Thyroid gland (tissue), 4 donors: ENCODE measurements at places on chromosomes 2 and 18. TPM values are rescaled to one million over a fixed set of nuclear protein-coding genes. Genes with fewer than 3 reads are reported as not detected.
A peak's percentile ranks its signal among the peaks of the same experiment; 100 is the strongest.

- no peaks in the 10 kb centered on the region for H3K27me3 ChIP-seq
- DNase-seq: no peak
- no peaks in the 10 kb centered on the region for H3K36me3 ChIP-seq
These were observed 119.6 kb upstream of the EPAS1 start for GRCh38 chr2:46177461-46178089.

The LIMS4 gene
- total RNA-seq: 17.3 TPM

- DNase-seq: no peak
- H3K27ac ChIP-seq: no peak overlapping the region
- H3K4me1 ChIP-seq: peaks cover 15% of the 10 kb centered on the region
- no peaks in the 10 kb centered on the region for H3K36me3 ChIP-seq
These were observed 86.7 kb downstream of the L3MBTL4 start for GRCh38 chr18:6327895-6328620.

The DNAJC5G gene
- total RNA-seq: 0.33 TPM

GRCh38 chr18:63074981-63075404, 244.6 kb downstream of the BCL2 start:
- peak overlapping the region; percentile 75 for H3K27ac ChIP-seq
- peaks cover 3% of the 10 kb centered on the region for H3K4me1 ChIP-seq
- DNase-seq: peak; percentile 84
- no peaks in the 10 kb centered on the region for H3K27me3 ChIP-seq
- peak overlapping the region; percentile 18 for H3K4me3 ChIP-seq

- DNase-seq: no peak
- H3K27ac ChIP-seq: no peak overlapping the region
- no peaks in the 10 kb centered on the region for H3K4me1 ChIP-seq
- no peaks in the 10 kb centered on the region for H3K36me3 ChIP-seq
These were observed 718.1 kb downstream of the GALR1 start for GRCh38 chr18:77967791-77968190.

The DNAH7 gene
- total RNA-seq: 15.8 TPM

DNA sequence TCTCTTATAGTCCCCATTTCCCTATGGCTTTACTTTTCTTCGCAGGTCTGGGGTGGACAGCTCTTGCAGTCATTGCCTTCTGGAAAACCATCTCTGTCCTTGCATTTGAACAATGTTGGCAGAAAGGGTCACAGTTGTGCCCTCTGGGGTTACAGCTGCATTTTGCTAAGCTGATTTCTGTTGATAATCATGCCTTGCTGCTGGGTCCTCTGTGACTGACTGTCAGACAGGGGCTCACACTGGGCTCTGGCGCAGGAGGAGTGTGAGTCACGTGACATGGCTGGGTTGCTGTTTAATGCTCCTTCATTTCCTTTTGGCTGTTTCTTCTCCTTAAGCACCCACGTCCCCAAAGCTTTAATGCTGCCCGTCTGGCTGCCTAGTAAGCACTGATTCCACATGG, 196.6 kb upstream of the LHCGR start:
- no peak overlapping the region for H3K4me3 ChIP-seq
- no peak for DNase-seq
- H3K36me3 ChIP-seq: no peaks in the 10 kb centered on the region
- no peaks in the 10 kb centered on the region for H3K4me1 ChIP-seq
- no peaks in the 10 kb centered on the region for H3K27me3 ChIP-seq

The PLCD4 gene
- total RNA-seq: 1.9 TPM

The MC4R gene
- not detected for total RNA-seq

GRCh38 chr2:238716585-238716984, 131.3 kb upstream of the TWIST2 start:
- H3K27ac ChIP-seq: no peak overlapping the region
- no peak for DNase-seq
- H3K4me1 ChIP-seq: no peaks in the 10 kb centered on the region
- H3K4me3 ChIP-seq: no peak overlapping the region
- H3K27me3 ChIP-seq: no peaks in the 10 kb centered on the region

DNA sequence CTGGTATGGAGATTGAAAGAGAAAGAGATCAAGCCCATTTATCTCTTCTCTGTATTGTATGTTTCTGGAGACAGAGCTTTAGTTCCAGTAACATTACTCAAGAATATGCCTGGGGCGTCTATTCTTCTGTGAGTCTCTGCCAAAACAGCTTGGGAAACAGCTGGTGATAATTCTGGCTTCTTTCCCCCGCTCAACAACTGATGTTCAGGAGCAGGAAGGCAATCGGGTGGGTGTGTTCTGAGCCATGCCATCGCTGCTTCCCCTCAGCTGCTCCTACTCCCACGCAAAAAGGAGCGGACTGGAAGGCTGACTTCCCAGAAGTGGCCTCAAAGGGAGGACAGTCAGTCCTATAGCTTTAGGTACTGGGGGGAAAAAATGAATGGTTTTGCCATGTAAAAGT, 695.1 kb downstream of the PLCL1 start:
- no peak overlapping the region for H3K4me3 ChIP-seq
- H3K36me3 ChIP-seq: no peaks in the 10 kb centered on the region
- no peaks in the 10 kb centered on the region for H3K27me3 ChIP-seq
- DNase-seq: no peak
- H3K4me1 ChIP-seq: no peaks in the 10 kb centered on the region

The ATP6V1B1 gene
- not detected for total RNA-seq

DNA sequence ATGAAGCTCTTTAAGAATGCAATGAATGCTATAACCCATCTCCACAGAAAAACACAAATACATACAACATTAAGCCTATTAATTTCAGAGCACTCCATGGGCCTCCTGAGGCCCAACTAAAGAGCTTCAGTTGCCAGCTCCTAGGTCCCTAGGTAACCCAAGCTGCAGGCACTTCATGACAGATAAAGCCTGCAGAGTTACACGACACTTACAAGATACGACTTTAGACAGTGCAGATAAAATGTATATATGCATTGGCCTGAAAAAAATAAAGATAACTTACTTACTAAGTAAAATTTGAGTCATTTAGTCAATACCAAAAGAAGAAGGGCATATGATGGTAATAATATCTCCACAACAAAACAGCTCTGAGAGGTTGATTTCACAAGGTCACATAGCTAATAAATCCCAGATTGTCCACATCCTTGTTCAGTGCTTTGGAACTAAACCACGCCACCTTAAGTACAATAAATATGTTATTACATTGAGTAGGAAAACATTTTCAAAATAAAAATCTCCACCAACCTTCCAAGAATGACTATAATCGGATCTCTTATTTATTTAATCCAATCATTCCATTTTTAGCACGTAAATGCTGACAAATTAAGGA, 3.4 kb downstream of the MAP4K3 start:
- no peaks in the 10 kb centered on the region for H3K36me3 ChIP-seq
- H3K4me3 ChIP-seq: no peak overlapping the region
- no peaks in the 10 kb centered on the region for H3K27me3 ChIP-seq

DNA sequence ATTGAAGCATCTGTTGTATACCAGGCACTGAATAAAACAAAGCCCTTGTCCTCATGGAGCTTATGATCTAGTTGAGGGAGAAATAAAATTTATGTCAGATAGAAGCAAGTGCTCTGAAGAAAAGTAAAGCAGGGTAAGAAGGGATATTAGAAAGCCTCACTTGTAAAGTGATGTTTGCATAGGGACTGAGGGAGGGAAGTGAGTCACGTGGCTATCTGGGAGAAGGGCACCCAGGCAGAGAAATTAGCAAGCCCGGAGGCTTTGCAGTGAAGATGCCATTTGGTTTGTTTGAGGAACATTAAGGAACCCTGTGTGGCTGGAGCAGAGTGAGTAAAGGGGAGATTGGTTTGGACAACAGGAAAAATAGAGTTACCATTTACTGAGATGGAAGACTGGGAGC, 52.1 kb downstream of the RBBP8 start:
- no peaks in the 10 kb centered on the region for H3K36me3 ChIP-seq
- H3K27ac ChIP-seq: no peak overlapping the region
- no peaks in the 10 kb centered on the region for H3K4me1 ChIP-seq
- DNase-seq: no peak

The SNX17 gene
- 124 TPM for total RNA-seq

DNA sequence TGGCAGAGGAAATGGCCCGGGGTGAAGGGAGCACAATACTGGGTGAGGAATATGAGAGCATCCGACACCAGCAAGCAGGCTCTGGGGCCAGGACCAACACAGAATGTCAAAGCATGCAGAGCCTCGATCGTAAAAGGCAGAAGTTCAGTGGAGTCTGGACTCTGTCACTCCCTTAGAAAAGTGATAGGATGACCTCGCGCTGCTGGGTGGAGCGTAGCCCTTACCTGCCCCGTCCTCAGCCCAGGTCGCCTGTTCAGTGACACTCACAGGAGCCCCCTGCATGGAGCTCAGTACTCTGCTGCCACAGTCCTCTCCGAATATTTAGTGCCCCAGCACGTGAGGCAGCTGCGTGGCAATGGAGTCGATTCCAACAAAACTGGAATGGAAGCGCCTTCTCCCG, 236.7 kb upstream of the MYT1L start:
- no peak overlapping the region for H3K4me3 ChIP-seq
- no peaks in the 10 kb centered on the region for H3K27me3 ChIP-seq
- H3K4me1 ChIP-seq: no peaks in the 10 kb centered on the region
- DNase-seq: no peak
- no peaks in the 10 kb centered on the region for H3K36me3 ChIP-seq

The ARHGAP28 gene
- 26.5 TPM for total RNA-seq

The POTEJ gene
- total RNA-seq: not detected

The IL1RN gene
- 1.3 TPM for total RNA-seq

DNA sequence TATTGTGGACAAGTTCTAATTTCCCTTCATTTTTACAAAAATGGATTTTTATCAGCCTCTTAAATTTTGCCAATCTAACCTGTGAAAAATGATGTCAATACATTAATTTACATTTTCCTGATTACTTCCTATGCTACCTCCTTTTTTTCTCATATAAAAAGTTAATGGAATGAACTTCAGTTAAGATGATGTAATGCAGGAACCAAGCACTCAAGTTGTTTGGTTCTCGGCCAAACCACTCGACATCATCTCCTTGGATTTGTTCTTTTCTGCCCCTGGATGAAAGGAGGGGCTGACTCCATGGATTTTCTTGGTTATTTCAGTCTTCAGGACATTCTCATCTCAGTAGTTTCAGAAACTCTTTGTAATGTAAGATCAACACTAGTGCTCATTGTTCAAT, 253.1 kb upstream of the NXPH2 start:
- no peak overlapping the region for H3K27ac ChIP-seq
- H3K4me3 ChIP-seq: no peak overlapping the region
- H3K4me1 ChIP-seq: no peaks in the 10 kb centered on the region
- H3K27me3 ChIP-seq: no peaks in the 10 kb centered on the region
- H3K36me3 ChIP-seq: no peaks in the 10 kb centered on the region

The EVX2 gene
- total RNA-seq: not detected

GRCh38 chr2:237438080-237438940, 24.3 kb upstream of the COL6A3 start:
- H3K36me3 ChIP-seq: no peaks in the 10 kb centered on the region
- H3K27me3 ChIP-seq: no peaks in the 10 kb centered on the region
- H3K4me1 ChIP-seq: no peaks in the 10 kb centered on the region
- no peak overlapping the region for H3K4me3 ChIP-seq

The SPATA3 gene
- total RNA-seq: not detected

- no peaks in the 10 kb centered on the region for H3K27me3 ChIP-seq
- H3K27ac ChIP-seq: no peak overlapping the region
- H3K4me1 ChIP-seq: peaks cover 35% of the 10 kb centered on the region
- no peak overlapping the region for H3K4me3 ChIP-seq
- no peak for DNase-seq
These were observed 3.2 kb downstream of the YPEL5 start for GRCh38 chr2:30149976-30150375.

DNA sequence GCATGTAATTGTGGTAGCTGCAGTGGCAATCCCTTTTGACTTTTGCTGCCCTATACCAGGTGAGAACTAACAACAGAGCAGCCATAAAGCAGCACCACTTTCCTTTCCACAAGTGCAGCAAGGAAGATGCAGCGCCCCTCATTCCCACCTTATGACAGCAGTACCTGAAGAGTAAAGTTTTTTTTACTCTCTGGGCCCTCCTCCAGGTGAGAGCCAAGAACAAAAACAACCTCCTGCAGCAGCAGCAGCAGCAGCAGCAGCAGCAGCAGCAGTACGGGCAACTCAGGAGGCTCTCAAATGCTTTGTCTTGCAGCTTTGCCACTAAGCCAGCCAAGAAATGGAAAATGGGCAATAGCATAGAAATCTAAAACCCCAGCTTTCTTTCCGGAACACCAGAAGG, 397.5 kb downstream of the FIGN start:
- no peaks in the 10 kb centered on the region for H3K36me3 ChIP-seq
- no peak overlapping the region for H3K4me3 ChIP-seq
- peak; percentile 1 for DNase-seq
- no peak overlapping the region for H3K27ac ChIP-seq
- no peaks in the 10 kb centered on the region for H3K4me1 ChIP-seq

The CNDP2 gene
- 249 TPM for total RNA-seq
